ENCODE measurements at places on chromosomes 7 and 10.

GRCh38 chr7:77403957-77404356, 12.2 kb downstream of the GSAP start:
- DNase-seq = no peak

DNA sequence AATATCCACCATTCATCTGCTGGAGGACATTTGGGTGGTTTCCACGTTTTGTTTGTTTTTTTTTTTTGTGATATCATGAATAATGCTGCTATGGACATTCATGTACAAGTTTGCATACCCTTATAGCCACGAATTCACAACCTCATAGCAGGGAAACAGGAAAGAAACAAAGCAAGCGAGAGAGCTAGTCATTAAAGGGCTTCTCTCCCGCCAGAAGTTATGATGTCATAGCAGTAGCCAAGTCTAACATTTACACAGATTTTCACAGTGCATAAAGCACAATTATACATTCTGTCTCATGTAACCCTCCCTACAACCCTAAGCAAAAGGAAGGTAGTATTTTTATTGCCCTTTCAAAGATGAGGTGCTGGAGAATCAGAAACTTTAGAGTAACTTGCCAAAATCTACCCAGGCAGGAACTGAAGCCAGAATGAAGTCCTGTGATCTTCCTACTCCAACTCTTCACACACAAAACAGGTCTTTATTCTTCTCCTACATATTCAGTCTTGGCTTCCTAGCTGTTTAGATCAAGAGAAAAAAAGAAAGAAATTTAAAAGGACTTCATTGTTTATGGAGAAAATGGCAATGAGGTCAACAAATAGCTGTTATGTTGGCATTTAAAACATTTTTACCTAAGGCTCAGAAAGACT, 33.9 kb upstream of the GPAM start:
- DNase-seq = no peak

DNA sequence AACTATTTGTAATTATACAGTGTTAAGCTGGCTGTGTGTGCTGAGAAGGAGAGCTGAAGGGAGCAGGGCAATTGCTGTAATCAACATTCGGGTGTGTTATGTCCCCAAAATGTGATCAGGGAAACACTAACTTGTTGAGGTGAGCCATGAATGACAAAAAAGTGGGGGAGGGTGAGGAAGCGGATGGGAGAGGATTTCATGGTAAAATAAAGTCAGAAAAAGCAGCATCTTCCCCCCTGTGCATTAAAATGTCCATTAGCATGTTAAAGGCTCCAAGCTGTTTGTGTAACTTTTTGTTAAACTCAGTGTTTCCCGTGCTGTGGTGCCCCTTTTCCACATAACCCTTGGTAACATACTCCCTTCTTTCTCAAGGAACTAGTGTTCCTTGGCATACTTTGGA, 84.9 kb downstream of the ARID5B start:
- no peak for DNase-seq

DNA sequence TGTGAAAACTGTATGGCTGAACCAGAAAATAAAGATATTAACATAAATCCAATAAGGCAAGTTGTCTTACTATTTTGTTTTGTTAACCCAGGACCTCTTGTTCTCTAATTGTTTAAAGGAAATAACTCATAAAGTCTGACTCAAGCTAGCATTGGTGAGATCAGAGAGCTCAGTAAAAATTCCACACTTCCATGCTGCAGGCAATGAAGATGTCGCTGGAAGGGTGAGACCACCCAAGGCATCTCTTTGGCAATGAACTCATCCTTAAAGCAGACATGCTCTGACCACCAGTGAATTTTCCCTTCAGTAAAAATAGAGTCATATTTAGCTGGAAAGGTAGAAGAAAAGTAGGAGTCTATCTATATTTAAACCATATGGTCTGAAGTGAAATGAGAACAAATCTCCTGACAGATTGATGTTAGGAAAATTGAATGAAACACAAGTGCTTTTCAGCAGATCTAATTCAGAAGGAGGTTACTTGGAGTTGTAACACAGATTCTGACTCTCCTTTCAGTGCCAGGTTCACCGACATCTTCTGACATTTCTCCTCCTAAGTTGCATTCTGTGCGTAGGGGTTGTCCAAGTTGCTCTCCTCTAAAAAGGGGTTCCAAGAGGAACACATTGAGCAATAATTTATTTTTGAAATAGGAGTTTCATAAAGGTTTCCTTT, 32.8 kb upstream of the VIPR2 start:
- DNase-seq = no peak

Measured in activated CD4-positive, alpha-beta T cell treated with anti-CD3 and anti-CD28 coated beads, Interleukin-2, amount 50 U/mL, for 24 hours (primary cell).